ENCODE measurements at places on chromosomes 16 and 17.

- DNase-seq = no peak
Measured at GRCh38 chr16:56424404-56424764, 961 bp downstream of the AMFR start.

DNA sequence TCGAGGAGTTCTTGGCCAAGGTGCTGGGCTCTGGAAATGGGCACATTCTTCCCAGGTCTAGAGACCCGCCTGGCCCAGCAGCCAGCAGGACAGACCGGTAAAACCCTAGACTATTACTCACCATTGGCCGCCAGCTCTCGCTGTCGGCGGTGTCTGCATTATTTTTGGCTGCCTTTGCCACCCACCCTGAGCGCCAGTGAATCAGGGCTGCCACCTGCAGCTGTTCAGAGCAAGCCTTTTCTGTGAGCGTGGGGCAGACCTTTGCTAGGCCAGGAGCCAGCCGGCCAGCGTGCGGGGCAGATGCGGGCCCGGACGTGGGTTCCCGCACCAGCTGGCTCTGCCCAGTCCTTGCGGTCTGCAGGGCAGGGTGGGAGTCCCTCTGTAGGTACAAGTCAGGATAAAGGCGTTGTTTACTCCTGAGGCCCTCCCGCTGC, 15.8 kb upstream of the CLEC18A start:
- no peak for DNase-seq

GRCh38 chr16:1375741-1376410, 24.1 kb downstream of the GNPTG start:
- no peak for DNase-seq

GRCh38 chr16:88379694-88380040, 3.1 kb upstream of the ZNF469 start:
- no peak for DNase-seq

GRCh38 chr16:85998171-85998867, 99.4 kb downstream of the IRF8 start:
- no peak for DNase-seq

Measured in CD4-positive, alpha-beta T cell treated with Interleukin-17A for 1 hour (primary cell).